ENCODE measurements at places on chromosomes 5 and 9.

- DNase-seq, result no peak
These were observed 72.8 kb downstream of the PSAT1 start for GRCh38 chr9:78369639-78370219.

GRCh38 chr9:124929464-124929863 is 11.4 kb downstream of the GOLGA1 start:
- DNase-seq, result no peak

GRCh38 chr5:51380603-51381207 is 2.5 kb upstream of the ISL1 start:
- no peak for DNase-seq

DNA sequence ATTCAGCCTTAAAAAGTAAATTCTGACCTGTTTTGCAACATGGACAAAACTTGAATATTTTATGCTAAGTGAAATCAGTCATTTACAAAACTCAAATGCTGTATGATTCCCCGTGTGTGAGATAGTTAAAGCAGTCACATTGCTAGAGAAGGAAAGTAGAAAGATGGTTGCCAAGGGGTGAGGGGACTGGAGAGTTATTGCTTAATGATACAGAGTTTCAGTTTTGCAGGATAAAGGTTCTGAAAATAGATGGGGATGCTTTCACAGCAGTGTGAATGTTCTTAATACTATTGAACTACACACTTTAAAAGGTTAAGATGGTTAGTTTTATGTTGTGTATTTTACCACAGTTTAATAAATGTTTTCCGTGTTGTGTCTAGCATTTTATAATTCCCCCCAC is 51.2 kb downstream of the SGCD start:
- DNase-seq, result no peak

DNA sequence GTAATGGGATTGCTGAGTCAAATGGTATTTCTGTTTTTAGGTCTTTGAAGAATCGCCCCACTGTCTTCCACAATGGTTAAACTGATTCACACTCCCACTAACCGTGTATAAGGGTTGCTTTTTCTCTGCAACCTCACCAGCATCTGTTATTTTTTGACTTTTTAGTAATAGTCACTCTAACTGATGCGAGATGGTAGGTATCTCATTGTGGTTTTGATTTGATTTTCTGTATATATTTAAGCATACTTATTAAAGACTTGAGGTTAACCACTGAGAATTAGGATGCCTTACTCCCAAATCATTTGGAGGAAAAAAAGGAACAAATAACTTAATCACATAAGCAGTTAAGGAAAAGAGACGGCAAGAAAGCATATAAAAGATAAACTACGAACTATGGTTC is 181.6 kb upstream of the FST start:
- no peak for DNase-seq

GRCh38 chr5:14263699-14264098 is 120.6 kb downstream of the TRIO start:
- no peak for DNase-seq

DNA sequence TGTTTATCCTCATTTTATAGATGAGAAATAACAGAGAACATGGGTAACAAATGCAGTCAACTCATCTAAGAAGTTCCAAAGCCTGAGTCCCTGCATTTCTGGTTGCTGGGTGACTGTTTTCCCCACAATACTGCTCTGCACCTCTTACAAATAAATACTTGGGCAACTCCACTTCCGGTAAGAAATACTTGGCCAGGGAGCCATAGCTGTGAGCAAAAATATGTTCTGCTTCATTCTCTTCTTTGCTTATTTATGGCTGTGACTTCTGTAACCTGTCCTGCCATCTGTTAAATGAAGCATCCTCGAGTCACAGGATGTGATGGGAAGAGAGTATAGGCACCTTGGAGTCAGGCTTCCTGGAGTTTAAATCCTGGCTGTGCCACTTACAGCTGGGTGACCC is 49.9 kb downstream of the GDNF start:
- DNase-seq, result no peak

DNA sequence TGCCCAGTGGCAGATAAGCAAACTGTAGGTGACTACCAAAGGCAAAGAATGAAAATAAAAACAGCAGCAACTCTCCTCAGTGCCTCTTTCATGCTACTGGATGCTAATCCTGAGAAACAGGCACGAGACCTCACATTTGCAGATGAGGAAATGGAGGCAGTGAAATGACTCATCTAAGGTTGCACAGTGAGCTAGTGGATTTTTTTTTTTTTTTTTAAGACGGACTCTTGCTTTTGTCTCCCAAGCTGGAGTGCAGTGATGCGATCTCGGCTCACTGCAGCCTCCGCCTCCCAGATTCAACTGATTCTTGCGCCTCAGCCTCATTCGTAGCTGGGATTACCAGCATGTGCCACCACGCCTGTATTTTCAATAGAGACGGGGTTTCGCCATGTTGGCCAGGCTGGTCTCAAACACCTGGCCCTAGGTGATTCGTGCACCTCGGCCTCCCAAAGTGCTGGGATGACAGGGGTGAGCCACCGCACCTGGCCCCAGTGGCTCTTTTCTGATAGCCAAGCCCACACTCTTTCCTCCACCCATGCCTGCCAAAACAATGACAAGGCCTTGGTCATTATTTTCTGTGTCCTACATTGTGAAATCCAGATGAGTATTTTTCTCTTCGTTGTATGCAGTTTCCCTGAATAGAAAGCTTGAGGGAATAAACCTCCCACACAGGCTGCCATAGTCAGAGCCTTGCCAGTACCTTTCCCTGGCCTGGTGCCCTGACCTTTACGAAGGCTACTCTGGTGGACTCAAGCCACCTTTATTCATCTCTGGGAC is 19.2 kb downstream of the DOCK2 start:
- no peak for DNase-seq

DNA sequence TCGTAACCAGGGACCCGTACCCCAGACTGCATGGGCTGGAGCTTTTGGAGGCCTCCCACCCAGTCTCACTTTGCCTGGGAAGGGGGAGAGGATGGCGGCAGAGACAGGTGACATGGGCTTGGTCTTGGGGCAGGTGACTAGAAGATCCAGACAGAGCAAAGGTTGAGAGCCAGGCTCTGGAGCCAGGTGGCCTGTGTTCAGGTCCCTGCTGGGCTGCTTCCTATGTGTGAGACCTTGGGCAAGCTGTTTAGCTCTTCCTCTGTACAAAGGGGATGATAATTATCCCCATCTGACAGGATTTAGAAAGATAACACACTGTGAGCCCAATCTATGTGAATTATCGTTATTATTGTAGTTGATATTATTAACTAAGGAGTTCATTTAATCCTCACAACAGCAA is 16.1 kb upstream of the NDST1 start:
- DNase-seq, result no peak

DNA sequence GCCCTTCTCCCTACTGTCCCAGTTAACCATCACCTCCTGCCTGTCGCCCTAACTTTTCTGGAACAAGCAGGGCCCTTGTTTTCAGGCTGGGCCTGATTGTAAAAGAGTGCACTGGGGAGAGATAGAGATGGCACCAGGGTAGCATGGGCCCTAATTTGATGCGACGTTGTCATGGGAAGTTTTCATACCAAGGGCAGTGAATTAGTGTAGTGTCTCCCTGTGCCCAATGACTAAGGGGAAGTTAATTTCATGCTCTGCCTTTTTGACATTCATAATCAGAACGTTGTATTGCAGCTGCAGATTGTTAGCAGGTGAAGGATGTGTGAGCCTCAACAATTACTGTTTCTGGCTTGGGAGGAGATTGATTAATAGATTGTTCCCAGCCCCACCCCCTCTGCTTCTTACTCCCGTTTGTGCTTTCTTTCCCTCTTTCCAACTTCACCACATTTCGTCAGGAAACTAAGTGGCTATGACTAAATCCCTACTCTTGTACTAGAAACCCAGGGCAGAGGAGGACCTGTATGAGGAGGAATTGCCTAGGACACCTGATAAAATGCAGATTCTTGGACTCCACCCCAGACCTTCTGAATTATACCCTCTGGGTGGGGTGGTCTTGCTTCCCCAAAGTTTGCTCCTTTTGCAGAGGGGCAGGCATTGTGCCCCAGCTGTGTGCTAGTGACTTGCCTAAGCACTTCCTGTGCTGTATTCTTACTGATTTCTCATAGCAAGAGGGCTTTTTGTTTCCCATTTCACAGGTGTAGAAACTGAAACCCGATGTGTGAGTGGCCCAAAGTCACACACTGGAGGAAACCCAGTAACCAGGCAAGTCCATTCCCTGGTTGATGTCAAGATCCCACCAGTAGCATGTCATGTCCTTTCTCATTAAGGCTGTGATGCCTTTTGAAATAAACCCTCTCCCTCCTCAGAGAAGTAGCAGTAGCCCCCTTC is 56.3 kb downstream of the DAB2IP start:
- DNase-seq, result no peak

DNA sequence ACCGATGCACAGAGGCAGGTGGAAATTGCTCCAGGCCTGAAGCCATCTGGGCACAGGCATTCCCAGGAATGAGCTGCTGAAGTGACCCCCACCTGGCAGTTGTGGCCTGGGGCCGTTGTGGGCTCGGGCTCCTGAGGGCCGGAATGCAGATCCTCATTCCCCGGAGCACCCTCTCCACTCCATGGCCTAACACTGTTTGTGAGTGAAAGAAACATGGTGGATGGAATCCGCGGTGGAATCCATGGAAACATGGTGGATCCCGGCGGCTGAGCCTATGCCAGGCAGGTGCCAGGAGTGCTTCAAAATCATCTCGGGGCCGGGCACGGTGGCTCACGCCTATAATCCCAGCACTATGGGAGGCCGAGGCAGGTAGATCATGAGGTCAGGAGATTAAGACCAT is 3.6 kb upstream of the SARDH start:
- DNase-seq, result no peak

- DNase-seq, result no peak
These were observed 40.2 kb upstream of the ROPN1L start for GRCh38 chr5:10401498-10401897.

GRCh38 chr5:73284220-73284795 is 111.3 kb downstream of the TMEM174 start:
- no peak for DNase-seq

- no peak for DNase-seq
These were observed 23.4 kb downstream of the NKD2 start for GRCh38 chr5:1032011-1032410.

- no peak for DNase-seq
These were observed 38.0 kb upstream of the TENT2 start for GRCh38 chr5:79573983-79574890.

DNA sequence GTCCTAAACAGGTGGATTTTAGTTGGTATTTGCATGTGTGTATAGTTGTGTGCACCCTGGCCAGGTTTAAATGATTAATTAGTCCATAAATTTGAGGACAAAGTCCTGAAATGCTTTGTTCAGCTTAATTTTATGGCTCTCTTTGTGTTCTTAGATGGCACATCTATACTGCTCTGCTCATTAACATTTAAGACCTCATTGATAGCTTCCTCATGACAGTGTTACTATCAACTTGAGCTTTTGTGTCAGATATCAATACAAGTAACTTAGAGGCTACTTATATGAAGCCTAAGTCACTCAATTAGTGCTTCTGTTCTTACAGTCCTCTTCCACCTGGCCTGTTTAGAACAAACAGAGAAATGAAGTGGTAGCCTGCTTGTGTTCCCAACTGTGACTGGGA is 240.9 kb downstream of the TRPM3 start:
- DNase-seq, result no peak

GRCh38 chr5:133891390-133891789 is 77.0 kb downstream of the C5orf15 start:
- DNase-seq, result no peak

- no peak for DNase-seq
These were observed 82.3 kb downstream of the MACIR start for GRCh38 chr5:103340717-103341388.

DNA sequence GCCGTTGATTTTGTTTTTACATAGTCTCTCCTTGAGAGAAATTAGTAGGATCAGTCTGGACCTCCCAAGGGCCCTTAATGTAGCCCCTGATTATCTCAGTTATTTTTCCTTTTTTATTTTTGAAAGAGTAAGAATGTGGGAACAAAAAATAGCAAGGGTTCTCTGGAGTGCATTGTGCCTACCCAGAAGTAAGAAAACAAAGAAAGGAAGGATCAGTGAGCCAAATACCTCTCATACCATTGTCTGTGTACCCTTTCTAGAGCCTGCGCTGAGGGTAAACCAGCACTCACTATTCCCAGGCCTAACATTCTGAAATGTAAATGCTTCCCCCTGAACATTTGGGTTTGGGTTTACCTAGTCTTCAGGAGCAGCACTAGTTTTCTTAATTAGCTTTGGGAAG is 213.0 kb upstream of the TARS1 start:
- no peak for DNase-seq

- no peak for DNase-seq
These were observed 51.2 kb downstream of the MRPS27 start for GRCh38 chr5:72268753-72269410.

DNA sequence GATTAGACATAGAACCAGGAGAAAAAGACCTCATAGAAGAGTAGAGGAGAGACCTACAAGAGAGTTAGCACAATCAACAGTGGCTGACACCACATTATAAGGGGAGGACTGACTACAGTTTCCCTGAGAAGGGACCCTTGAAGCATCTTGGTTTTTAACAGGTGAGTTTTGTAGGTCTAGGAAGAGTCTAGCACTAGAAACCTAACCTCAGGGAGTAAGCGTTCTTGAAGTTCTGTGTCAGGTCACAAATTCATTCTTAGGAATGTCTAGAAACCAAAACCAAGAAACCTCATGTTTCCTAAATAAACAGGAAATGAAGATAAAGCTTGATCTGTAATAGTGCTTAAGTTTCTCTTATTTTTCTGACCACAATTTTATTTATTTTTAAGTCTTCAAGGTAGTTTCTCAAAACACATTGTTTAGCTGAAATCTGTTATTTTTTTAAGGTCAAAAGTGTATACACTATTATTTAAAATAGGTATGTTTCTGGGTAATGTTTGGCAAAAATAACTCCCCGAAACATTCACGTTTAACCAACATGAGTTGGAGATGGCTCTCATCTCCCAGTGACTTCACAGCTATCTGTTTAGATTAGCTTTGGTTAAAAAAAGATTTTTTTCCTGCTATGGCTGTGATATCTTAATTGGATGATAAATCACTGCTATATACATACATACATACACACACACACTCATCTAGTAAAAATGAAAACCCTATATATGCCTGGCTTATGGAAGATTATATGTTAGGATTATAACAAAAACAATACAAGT is 37.1 kb downstream of the MAP3K1 start:
- DNase-seq, result no peak

GRCh38 chr5:73793911-73794310 is 167.9 kb downstream of the ARHGEF28 start:
- no peak for DNase-seq

- DNase-seq, result no peak
These were observed 10.3 kb downstream of the LYSMD3 start for GRCh38 chr5:90519081-90519480.

DNA sequence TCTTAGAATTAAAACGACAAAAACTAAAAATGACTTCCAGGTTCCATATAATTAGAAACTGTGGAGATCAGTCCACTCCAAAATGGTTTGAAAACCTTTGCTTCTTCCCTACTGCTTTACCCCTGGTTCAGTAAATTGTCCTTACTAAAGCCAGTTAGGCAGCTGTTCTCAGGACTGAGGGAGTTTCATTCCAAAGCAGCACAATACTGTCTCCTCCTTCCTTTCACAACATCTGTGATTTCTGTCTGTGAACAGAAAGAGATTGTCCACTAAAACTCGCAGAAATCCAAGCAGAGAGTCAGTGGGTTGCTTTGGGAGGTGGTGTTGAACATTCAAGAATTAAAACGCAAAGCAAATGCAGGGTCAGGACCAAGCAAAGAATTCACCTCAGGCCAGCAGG is 740.8 kb upstream of the ZNF608 start:
- DNase-seq, result no peak

GRCh38 chr9:123406691-123407216 is 50.8 kb downstream of the CRB2 start:
- no peak for DNase-seq

- no peak for DNase-seq
These were observed 45.0 kb upstream of the SV2C start for GRCh38 chr5:76038212-76038611.

Data from NCI-H1417 treated with DMSO at 0.1 percent for 48 hours (cell line).